Vagina (tissue), 2 donors: ENCODE measurements at places on chromosomes 4 and X.

DNA sequence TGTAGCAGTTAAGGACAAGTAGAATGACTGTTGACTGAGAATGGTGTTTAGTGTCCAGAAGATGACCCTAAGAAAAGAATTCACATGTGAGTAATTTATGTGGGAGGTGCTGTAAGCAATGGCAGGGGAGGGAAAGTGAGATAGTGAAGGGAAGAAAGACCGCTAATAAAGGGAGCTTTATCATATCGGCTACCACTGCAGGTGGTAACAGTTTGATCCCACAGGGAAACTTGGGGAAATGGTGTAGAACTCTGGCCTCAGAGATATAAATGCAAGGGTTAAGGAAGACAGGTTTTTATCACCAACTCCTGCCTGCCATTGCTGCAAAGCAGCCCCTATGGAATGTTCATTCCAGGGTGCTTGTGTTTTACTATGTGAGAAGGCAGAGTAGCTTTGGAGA is 489.6 kb downstream of the STPG2 start:
- DNase-seq: no peak

DNA sequence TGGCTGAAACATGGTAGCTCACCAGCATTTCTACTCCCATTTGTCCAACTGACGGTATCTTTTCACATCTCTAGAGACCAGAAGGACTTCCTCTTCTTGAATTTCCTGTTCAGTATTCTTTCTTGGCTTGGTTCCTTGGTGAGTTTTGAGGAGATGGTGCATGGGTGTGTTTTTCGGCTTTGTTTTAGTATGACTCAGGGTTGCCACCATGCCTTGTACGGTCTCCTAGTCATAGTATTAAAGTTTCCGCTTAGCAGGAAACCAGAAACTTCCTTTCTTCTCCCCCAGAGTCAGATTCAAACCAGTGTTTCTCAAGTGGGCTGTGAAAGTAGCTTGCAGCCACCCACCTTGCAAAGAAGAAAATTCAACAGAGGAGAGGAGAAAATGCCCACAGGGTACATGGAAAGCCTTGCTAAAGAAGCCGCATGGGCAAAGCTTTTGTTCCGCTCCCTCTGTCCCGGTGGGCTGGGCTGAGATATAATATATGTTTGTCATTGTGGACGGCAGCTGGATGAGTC is 5.7 kb downstream of the CD99 start:
- DNase-seq: no peak

GRCh38 chrX:54745676-54746075 is 52.4 kb downstream of the ITIH6 start:
- DNase-seq: no peak

DNA sequence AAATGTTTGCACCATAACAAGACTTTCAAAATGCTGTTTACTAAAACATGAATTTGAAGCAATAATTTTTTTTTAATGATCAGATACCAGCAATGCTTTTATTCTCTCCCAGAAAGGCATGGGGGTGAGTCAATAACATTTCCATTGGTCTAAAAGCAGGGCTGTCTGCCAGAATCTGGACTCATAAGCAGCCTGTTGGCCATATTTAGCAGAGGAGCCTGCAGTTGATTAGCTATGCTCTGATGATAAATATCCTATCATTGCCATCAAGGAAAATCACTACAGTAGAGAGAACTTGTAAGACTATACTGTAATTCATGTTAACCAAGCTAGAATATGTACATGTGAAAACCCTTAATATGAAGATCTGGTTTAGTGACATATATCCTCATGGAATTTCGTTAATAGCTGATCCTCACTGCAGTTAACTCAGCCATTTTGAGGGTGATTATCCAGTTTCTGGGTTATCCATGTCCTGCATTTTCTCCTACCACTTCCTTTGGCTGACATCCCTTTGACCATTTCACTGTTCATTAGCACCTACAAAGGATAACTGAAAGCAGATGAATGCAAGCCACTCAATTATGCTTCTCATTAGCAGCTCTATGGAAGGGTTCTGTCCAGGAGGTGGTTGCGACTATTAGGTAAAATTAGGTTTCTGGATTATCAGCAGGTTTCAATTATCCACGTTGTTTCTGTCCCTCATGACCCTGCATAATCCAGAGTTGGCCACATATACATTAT is 72.9 kb upstream of the DIAPH2 start:
- no peak for DNase-seq

- DNase-seq: no peak
These were observed 114.0 kb downstream of the STOX2 start for GRCh38 chr4:184019076-184019475.

DNA sequence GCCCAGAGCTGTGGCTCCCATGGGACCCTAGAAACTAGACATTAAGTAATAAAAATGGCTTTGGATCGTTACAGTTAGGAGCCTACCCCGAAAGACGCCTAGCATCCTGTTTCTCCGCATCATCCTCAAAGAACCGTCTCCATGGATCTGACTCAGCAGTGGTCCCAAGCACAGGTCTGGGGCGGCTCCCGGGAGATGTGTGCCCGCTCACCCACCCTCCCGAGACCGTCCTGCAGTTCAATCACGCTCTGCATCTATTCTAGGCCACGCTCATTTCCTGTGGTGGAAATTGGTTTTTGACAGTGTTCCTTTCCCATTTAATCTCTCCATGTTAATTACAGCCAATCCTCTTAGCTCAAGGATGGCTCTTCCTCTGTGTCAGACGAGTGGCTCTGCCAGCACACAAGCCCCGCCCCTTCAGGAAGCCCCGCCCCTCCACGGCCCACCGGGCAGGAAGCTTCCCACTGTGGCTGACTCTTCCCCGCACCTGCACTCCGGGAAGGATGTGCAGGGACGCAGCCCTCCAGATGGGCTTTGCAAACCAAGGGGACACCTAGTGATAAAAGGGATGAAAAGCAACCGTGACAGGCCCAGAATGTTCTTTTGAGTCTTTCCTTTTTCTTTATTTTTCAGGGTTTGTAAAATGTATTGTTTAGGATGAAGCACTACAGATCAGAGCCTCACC is 34.5 kb upstream of the HELT start:
- DNase-seq: no peak

DNA sequence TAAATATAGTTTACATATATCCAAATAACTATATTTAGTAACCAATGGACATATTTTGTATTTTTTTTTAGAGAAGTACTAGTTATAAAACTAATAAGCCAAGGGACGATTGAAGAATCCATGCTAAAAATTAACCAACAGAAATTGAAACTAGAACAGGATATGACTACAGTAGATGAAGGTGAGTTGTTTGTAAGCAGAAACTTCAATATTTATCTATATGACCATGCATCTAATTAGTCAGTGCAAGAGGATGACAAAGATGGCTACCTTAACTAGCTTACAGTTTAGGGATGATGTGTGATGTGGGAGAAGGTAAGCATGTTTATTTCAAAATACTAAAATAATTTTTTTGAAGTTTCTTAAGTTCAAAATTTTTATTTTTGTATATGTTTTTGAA is 57.7 kb downstream of the HPGDS start:
- no peak for DNase-seq

- DNase-seq: no peak
These were observed 696.9 kb downstream of the PCDH7 start for GRCh38 chr4:31417040-31417439.

DNA sequence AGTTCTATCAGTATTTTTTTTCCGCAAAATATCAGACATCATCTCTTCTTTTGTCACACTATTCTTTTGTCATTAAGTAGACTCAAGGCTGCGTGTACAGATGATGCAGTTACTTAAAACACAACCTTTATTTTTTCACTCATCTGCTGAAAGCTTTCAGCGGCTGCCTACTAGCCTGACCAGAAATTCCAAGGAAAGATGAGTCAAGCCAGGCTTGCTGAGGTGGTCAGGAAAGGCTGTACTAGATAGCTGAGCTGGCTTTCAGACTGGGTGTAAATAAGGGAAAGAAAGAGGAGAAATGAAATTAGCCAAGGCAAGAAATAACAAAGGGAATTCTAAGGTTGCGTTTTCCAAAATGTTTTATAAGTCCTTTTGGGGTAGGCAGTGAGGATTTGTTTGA is 17.9 kb downstream of the STK26 start:
- no peak for DNase-seq

GRCh38 chrX:25531096-25531495 is 515.3 kb upstream of the ARX start:
- no peak for DNase-seq

DNA sequence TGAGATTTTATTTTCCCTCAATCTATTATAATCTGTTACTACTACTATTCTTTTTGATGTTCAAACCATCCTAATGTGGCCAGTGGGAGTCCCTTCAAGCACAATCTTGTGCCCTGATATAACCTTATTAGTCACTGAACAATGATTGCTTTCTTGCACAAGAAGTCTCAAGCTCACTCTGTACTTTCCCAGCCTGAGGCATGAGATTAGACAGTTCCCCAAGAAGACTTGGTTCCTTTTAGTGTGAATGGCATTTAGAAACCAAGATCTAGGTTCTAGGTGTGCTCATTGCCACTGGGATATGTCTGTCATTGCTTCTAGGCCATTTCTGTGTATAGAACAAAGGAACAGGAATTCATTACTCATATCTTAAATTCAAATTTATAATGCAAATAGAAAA is 28.0 kb upstream of the RBM41 start:
- no peak for DNase-seq

DNA sequence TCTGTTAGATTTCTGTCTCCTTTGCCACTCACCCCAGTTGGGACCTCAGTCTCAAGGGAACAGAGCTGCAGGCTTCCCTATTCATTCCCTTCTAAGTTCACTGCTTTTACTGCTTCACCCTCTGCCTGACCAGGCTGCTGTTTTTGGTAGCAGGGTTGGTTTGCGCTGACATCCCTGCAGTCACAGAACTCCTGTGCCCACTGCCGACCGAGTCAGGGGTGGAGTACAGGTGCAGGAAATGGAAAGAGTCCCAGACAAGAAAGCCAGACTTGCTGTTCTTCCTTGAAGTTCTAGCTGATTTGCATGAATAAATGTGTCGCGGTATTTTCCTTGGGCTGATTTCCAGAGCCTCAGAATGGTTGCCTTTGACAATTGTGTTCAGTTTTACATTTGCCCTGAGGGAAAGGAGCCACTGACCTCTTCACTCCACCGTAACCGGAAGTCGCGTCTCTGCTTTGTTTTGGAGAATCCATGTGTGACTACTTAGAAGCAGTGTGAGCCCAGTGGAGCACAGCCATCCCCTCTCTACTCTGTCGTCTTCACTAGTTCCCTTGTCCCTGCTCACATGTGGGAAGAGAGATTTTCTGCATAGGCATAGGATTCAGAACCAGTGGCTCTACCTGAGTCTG is 84.8 kb downstream of the TNIP2 start:
- DNase-seq: no peak

DNA sequence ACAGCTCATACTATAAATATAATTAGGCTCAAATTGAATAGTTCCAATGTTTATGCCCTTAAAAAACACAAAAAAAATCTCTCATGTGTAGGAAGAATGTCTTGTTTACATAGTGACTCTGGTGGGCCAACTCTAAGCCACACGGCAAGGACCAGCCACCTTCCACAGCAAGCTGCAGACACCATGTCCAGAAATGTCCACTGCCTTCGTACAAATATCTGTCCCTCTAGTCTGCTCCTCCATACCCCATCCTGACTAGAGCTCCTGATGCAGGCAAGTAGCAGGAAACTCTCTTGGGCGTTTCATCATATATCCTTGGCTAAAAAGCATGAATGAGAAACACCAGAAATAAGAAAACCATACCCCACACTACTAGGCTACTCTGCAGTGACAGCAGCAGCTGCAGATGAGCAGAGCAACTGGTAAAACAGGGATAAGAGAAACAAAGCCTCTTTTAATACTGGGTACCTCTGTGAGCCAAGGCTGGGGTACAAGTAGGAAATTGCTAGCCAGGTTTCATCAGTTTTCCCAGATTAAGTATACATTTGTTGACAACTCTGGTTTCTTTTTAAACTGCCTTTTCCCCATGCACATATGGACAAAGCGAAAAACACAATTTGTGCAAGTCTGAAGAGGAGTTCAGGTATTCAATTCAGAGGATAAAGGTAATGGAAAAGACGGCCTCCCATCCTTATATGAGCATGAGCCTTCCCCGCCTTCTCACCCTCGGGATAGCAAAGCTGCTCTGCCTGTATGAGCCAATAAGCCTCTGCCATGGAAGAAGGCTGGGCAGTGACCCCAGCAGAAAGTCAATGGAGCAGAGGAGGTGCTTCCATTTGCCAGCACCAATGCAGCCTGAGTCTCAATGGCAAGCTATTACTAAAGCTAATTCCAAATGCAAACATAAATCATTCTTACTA is 245.4 kb downstream of the DCLK2 start:
- DNase-seq: no peak

- no peak for DNase-seq
These were observed 977 bp upstream of the RBBP7 start for GRCh38 chrX:16870862-16871815.

GRCh38 chrX:53262918-53263394 is 18.4 kb downstream of the IQSEC2 start:
- DNase-seq: no peak

- DNase-seq: no peak
These were observed 36.3 kb upstream of the TBC1D14 start for GRCh38 chr4:6873291-6873690.

- DNase-seq: no peak
These were observed 893 bp downstream of the RLIM start for GRCh38 chrX:74613370-74614092.

DNA sequence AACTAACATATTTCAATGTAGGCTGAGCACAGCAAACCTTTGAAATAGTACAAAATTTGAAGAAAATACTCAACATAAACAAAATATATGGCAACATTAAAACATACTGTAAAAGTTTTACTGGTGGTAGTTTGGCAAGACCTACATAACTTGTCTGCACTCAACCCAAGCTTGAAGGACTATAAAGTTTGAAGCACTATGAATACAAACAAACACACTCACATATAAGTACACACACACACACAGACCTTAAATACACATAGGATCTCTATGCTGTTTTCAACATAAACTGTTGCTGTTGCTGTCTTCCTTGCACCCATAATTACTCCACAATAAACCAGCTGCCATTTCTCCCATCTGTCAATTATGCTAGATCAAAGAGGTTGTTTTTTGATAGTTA is 589.6 kb downstream of the IL15 start:
- DNase-seq: no peak

DNA sequence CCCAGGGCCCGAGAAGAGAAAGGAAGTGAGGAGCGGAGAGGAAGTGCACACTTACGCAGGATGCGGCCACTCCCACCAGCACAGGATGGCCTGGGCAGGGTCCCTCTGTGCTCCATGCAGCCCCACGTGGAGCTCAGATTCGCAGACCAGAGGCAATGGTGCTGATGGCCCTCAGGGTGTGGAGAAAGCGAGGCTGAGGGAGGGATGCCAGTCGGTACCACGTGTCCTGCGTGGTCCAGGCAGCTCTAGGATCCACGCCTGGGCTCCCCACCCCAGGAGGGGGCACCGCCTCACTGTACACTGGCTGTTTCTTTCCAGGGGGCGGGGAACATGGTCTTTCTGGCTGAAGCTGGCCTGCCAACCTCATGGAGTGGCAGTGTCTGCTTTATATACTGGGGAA is 241.8 kb downstream of the AFAP1 start:
- no peak for DNase-seq
